ENCODE measurements at places on chromosomes 6 and 20.

GRCh38 chr6:168039849-168040248 is 39.2 kb downstream of the FRMD1 start:
- DNase-seq = no peak

GRCh38 chr6:34223381-34223955 is 13.2 kb upstream of the HMGA1 start:
- no peak for DNase-seq

DNA sequence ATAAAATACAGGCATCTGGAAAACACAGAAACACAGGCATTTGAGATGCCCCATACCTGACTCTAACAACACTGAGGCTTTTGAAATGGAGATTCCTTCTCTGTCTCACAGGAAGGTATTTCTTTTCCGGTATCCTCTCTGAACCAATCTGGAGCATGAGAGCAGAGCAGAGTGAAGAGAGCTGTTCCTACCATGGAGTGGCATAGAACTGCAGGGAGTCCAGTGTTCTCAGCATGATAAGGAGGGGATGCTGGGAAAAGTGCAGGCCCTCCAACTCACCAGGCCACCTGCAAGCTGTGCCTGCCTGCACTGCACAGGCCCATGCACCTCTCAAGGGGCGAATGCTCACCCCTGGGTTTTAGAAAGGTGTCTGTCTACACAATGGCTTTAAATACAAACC is 89.2 kb downstream of the FOXA2 start:
- no peak for DNase-seq

DNA sequence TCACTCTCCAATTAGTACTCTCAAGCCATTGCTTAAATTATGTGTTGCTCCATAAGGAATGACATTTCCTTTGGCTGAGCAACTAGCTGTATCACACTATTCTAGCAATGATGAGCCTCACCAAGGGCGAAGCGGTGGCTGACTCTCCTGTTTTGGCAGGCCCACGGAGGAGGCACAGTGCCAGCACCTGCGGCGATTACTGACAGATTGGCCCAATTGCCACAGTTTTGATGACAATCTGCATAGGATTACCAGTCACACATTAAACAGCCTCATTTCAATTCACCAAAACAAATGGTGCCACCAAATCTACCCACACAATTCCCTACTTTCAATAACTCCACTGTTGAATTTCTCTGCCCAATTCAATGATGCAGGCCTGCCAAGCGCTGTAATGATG is 286.9 kb downstream of the PTPRK start:
- no peak for DNase-seq

GRCh38 chr6:43511824-43512415 is 1.8 kb upstream of the LRRC73 start:
- DNase-seq = no peak

- no peak for DNase-seq
Observed at GRCh38 chr6:16252686-16253299, 14.4 kb downstream of the GMPR start.

- no peak for DNase-seq
Observed at GRCh38 chr6:49909563-49909962, 43.2 kb upstream of the CRISP1 start.

GRCh38 chr20:5000263-5001173 is 792 bp downstream of the SLC23A2 start:
- peak; percentile 9 for DNase-seq

- no peak for DNase-seq
Observed at GRCh38 chr6:161922631-161923119, 648.8 kb upstream of the AGPAT4 start.

DNA sequence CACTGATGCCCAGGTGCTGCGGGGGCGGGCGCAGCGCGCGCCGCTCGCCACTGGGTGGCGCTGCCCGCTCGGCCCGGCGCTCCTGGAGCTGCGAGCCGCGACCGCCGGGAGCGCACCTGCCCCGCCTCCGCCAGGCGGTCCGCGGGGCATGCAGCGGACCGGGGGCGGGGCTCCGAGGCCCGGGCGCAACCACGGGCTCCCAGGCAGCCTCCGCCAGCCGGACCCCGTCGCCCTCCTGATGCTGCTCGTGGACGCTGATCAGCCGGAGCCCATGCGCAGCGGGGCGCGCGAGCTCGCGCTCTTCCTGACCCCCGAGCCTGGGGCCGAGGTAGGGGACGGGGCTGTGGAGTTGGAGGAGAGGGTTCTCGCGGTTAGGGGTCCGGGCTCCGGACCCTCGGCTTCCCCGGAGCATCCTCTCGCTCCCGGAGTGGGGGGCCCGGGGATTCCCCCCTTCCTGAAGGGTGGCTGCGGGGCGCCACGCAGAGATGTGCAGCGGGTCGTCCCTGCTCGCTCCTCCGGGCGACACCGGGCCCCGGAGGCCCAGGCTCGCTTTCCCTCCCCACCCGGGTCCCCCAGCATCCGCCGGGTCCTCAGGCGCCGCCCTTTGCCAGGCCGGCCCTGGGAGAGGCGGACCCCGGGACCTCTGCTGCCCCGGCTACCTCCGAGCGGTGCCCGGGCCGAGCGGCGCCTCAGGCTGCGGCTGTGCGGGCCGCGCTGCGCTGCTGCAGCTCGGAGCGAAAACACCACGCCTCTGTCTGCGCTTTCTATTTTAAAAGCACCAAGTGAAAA is at the start of gene BCAS4:
TSS of gene BCAS4 (plus strand) at position 216 of the 789 bp plus-strand sequence. CDS start at position 239, 23 bp downstream.
- peak; percentile 88 for DNase-seq
